ENCODE measurements at places on chromosomes 1 and 21. TPM values are rescaled to one million over a fixed set of nuclear protein-coding genes. Genes with fewer than 3 reads are reported as not detected.

The NASP gene
- total RNA-seq: 67.7 TPM

The PAQR6 gene
- total RNA-seq: 0.71 TPM

The CACHD1 gene
- total RNA-seq: 2.2 TPM

The GPR3 gene
- 0.14 TPM for total RNA-seq

The ATP1A4 gene
- total RNA-seq: not detected

The PLCH2 gene
- 79.0 TPM for total RNA-seq

The STPG1 gene
- 10.6 TPM for total RNA-seq

The FOXD2 gene
- 0.14 TPM for total RNA-seq

The NR1I3 gene
- not detected for total RNA-seq

The MACO1 gene
- 12.9 TPM for total RNA-seq

The UBL4B gene
- total RNA-seq: not detected

The KCNE2 gene
- not detected for total RNA-seq

The CHI3L1 gene
- total RNA-seq: 0.09 TPM

The GUCA2B gene
- total RNA-seq: not detected

The RHD gene
- not detected for total RNA-seq

The NSUN4 gene
- total RNA-seq: 14.3 TPM

The GJA5 gene
- total RNA-seq: 3.0 TPM

The MATN1 gene
- not detected for total RNA-seq

The MPL gene
- total RNA-seq: not detected

The TCHH gene
- total RNA-seq: not detected

The ABCA4 gene
- total RNA-seq: 0.42 TPM

The DISP1 gene
- total RNA-seq: 0.99 TPM

The YOD1 gene
- 7.1 TPM for total RNA-seq

The BLACAT1 gene
- 1.3 TPM for total RNA-seq

The TESK2 gene
- total RNA-seq: 3.2 TPM

The TNFRSF4 gene
- not detected for total RNA-seq

The MROH7 gene
- not detected for total RNA-seq

The CYYR1 gene
- total RNA-seq: 3.2 TPM

The ACOT11 gene
- 8.2 TPM for total RNA-seq

The PEA15 gene
- 42.9 TPM for total RNA-seq

The C1orf94 gene
- total RNA-seq: not detected

The DESI2 gene
- 25.0 TPM for total RNA-seq

The SAMD11 gene
- 1.3 TPM for total RNA-seq

The FAM163A gene
- not detected for total RNA-seq

The FMN2 gene
- total RNA-seq: not detected

The NPPB gene
- not detected for total RNA-seq

The GIPC2 gene
- total RNA-seq: 0.09 TPM

The PRKCZ gene
- total RNA-seq: 41.0 TPM

The HTR1D gene
- 0.07 TPM for total RNA-seq

The MIXL1 gene
- total RNA-seq: not detected

The ELF3 gene
- total RNA-seq: 39.6 TPM

The CELA2B gene
- not detected for total RNA-seq

The NENF gene
- 71.3 TPM for total RNA-seq

The GNAT2 gene
- total RNA-seq: 0.14 TPM

The C21orf91 gene
- 8.3 TPM for total RNA-seq

The CD244 gene
- not detected for total RNA-seq

The MFAP2 gene
- total RNA-seq: 53.1 TPM

The MAPKAPK2 gene
- 38.1 TPM for total RNA-seq

The CORT gene
- total RNA-seq: 0.78 TPM

The PIGC gene
- 16.9 TPM for total RNA-seq

The ACTL8 gene
- total RNA-seq: not detected

The MNDA gene
- not detected for total RNA-seq

The GCSAML gene
- not detected for total RNA-seq

The TRNP1 gene
- 35.4 TPM for total RNA-seq

All from airway epithelial cell (primary cell).